ENCODE measurements at places on chromosomes 16 and 17. TPM values are rescaled to one million over a fixed set of nuclear protein-coding genes. Genes with fewer than 3 reads are reported as not detected.

The CHD9NB gene
- polyA plus RNA-seq: 0.77 TPM

The OXLD1 gene
- 41.0 TPM for polyA plus RNA-seq

The SNAI3 gene
- 2.7 TPM for polyA plus RNA-seq

The GFAP gene
- 7.8 TPM for polyA plus RNA-seq

DNA sequence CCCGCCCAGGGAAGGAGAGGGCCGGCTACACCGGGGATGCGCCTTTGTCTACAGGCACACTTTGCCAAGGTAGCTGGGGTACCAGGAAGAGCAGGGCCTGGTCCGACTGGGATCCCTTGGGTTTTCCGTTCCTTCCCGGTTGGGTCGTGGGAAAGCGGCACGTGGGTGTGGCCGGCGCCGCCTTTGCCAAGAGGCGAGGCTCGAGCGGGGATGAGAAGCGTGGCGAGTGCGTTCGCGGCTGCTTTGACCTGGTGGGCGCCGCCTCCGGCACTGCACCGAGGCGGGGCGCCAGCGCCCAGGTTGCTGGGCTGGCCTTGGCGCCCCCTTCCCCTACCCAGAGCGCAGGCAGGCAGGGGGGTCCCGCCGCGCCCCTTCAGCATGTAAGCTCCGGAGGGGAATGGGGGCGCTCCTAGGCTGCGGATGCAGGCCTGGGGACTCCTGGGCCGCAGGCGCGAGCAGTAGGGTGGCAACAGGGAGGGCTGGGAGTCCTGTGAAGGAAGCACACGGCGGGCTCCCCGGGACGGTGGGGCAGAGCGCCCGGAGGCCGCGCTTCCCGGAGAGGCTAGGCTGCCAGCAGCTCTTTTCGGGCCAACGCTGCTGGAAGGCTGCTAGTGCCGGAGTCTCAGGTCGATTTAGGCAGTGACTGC lies 2.0 kb downstream of the HAS3 start:
- DNase-seq: peak; percentile 75

- no peak for DNase-seq
These were observed 744.5 kb downstream of the WWOX start for GRCh38 chr16:78843978-78844377.

- no peak for DNase-seq
These were observed 290.4 kb downstream of the HS3ST3A1 start for GRCh38 chr17:13311306-13311705.

- DNase-seq: no peak
These were observed 12.0 kb upstream of the CFDP1 start for GRCh38 chr16:75445298-75445697.

- DNase-seq: no peak
These were observed 2.5 kb downstream of the SLC22A31 start for GRCh38 chr16:89197633-89198416.

GRCh38 chr17:18270046-18270931 lies 9.8 kb downstream of the MIEF2 start:
- DNase-seq: no peak

DNA sequence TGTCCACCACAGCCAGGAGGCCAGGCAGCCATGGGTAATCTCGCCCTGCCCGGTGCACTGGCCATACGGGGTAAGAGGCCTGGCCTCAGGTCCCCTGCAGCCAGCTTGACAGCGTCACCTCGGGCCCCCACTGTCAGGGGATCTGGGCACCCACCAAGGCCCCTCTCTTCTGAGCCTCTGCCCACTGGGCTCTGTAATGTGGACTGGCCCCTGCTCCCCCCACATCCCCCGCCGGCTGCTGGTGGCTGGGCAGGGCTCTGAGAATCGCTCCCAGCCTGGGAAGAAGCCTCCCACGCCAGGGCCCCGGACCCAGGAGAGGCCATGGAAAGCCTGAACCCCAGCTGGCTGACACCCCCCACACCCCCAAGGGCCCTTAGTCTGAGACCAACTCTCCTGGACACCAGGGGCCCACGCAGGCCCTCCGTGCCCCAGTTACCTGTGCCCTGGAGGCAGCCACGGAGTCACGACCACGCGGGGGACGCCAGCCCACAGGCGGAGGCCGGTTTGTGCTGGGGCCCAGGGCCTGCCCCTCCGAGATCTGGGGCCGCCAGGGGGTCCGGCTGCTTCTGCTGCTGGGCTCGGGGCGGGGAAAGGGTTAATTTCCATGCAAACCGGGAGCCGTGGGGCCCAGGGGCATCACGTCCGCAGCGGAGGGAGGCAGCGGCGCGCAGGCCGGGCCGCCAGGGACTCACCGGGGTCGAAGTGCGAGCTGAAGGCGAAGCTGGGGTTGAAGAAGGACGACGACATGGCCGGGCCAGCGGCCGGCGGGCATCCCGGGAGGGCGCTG lies at the start of gene PVALEF:
Gene PVALEF, plus strand, starts transcription at position 262 of the 787 bp plus-strand sequence. CDS start 15,720 bp downstream, outside the sequence.
- DNase-seq: peak; percentile 60

DNA sequence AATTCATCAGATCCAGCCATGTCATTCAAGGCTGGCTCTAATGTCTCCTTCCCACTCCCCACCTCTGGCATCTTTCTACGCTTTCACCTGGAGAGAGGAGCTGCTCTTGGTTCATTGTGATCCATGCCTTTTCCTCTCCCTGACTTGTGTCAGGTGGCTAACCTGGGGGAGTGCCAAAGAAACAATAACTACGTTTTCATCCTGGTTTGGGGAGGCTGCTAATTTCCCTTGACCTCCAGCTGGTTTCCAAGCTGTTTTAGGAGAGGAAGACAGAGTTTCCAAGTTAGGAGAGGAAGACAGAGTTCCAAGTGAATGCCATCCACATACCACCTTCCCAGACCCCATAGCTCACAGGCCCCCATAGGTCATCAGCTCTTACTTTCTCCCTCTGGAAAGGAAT lies 40.0 kb upstream of the HLF start:
- DNase-seq: no peak

DNA sequence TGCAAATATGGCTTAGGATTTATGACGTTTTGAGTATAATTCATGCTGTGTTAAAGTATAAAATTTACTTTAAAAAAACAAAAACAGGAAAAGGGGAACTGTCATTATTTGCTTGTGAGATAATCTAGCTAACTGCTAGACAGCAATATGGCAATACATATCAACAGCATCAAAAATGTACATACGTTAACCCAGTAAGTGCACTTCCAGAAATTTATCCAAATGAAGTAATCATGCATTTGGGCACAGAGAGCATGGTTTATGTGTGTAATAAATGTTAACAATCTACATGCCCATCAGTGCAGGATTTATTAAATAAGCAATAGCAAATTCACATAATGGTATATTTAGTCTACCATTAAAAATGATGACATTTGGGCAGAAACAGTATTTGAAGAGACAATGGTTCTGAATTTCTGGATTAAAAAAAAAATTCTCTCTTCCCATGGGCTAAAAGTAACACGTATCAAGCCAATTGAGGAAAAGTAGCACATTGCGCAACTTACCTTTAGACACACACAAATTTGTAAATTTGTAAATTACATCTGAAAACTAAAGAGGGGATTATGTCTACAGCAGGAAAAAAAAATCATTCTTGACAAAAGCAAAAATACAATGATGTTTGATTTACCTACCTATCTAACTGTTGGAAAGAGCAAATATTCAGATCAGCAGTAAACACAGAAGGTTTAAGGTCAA lies 80.2 kb downstream of the CACNG1 start:
- no peak for DNase-seq

DNA sequence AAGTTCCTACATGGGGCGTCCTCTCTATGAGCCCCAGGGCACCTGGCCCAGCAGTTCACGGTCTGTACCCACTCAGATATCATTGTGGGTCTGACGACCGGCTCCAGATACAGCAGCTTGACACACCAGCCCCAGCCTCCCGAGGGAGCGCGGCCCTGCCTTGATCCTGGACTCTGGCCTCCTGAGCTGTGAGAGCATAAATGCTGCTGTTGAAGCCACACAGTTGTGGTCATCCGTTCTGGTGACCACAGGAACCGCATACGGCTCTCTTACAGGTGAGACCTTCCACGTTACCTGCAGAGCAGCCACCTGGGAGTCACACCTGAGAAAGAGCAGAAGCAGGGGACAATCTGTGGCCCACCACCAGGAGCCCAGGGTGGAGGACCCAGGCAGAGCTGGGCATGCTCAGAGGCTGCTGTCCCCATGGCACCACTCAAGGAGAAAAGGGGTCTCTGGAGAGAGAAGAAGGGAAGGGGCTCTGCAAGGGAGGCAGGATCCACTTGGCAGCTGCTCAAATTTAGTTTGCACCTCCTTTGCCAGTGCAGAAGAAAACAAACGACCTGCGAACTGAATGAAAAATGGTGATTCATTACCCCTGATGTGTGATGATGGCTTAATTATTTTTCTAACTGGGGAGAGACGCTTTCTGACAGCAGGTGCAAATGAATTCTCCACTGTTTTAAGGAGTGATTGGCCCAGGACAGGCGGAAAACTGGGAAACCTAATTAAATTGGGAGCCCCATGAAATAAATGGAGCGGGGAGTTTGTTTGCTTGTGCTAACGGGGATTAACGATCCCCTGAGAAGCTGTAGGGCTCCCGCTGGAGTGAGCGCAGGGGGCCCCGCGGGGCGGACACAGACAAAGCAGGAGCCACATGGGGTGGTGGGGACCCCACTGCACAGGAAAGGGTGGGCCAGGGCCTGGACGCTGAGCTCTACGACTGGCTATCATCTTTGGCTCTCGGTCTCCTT lies 208.9 kb downstream of the RBFOX3 start:
- DNase-seq: no peak

All from right cardiac atrium (tissue), 5 donors.